NCI-H187 (cell line): ENCODE measurements at places on chromosomes 12 and 14.

DNA sequence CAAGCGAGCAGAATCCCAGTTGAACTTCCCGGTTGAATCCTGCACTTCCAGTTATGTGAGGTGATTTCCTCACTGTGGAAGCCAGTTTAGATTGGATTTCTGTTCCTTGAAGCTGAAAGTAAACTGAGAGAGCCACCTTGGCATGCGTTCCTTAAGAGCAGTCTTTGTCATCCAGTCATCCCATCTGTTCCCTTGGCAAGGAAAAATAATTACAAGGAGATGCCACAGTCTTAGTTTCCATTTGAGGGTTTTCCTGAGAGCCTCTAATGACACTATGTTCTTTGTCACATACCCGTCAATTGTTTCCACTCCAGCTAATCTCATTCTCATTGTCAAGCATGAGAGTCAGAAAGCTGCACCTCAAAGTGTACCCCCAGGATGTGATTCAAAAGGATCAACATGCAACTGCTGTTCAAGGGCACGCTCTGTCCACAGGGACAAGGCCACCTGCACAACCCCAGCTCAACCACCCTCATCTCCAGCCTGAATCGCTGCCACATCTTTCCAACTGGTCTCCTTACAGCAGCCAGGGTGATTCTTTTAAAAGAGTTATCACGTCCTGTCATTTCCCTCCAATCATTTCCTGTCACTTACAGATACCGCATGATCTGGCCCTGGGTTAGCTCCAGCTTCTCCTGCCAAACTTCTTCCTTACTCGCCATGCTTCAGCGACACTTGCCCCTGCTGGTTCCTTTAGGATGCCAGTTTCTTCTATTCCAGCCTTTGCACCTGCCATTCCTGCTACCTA, 18.0 kb upstream of the TCP11L2 start:
- DNase-seq, result no peak

GRCh38 chr14:102907303-102907844, 15.1 kb upstream of the AMN start:
- no peak for DNase-seq

GRCh38 chr12:6437586-6437985, 7.2 kb upstream of the CD27 start:
- DNase-seq, result no peak

GRCh38 chr12:55116152-55116551, 10.1 kb upstream of the OR9K2 start:
- DNase-seq, result no peak

GRCh38 chr14:104093366-104094055, 8.0 kb downstream of the ASPG start:
- no peak for DNase-seq

DNA sequence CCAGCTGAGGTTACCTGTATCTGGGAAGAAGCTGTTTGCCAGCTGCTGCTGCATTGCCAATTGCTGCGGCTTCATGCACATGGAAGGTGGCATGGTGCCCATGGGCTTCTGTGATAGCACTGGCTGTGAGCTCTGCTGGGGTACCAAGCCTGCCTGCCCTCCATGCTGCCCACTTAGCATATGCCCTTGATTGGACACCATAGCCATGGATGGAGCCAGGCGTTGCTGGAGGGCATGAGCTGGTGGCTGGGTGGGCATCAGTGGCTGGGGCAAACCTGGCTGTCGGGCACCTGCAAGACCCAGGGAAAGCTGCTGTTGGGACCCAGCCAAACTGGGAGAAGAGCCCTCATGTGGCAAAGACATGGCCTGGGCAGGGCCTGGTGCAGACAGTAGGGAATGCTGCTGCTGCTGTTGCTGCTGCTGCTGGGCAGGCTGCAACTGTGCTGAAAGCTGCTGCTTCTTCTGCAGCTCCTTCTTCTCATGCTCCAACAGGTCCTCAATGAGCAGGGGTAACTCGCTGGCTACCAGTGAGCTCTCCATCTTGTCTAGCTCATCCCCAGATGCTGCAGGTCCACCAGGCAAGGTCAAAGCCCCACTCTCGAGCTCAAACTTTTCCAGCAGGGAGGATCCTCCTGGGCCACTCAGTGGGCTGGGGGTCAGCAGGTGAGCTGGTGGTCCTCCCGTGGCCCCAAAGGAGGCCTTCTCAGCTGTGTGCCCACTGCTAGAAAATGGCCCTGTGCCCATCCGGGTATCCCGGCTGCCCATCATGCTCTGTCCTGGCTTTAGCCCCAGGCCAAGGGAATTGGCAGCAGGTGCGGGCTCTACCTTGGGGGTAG, 18.8 kb upstream of the PRKAG1 start:
- DNase-seq, result no peak

GRCh38 chr14:65297744-65298143, 114.8 kb upstream of the FUT8 start:
- DNase-seq, result no peak

DNA sequence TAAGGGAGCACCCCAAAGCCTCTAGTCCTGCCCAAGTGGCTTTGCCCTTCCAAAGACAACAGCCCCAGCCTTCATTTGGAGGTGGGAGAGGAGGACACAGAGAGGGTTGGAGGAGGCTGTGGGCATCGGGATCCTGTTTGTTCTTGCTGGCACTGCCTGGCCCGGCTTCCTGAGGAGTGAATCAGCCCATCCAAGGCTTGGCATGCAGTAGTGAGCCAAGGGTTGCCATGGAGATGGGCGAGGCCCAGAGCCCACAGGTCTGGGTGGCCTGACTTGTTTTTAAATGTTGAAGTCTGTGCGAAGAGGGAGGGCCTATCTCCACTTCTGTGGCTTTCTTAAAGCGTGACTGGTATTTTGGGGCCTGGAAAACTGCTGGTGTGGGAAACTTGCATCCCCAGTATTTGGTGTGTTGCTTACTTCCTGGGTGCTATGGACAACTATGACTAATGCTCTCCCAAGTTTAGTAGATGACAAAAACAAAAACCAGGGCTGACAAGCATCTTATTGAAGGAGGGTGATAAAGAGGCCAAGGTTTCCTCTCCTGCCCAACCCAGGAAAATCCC, 15.8 kb downstream of the CD9 start:
- DNase-seq, result no peak

- DNase-seq, result no peak
Observed at GRCh38 chr14:92400579-92401444, 77.8 kb downstream of the SLC24A4 start.

DNA sequence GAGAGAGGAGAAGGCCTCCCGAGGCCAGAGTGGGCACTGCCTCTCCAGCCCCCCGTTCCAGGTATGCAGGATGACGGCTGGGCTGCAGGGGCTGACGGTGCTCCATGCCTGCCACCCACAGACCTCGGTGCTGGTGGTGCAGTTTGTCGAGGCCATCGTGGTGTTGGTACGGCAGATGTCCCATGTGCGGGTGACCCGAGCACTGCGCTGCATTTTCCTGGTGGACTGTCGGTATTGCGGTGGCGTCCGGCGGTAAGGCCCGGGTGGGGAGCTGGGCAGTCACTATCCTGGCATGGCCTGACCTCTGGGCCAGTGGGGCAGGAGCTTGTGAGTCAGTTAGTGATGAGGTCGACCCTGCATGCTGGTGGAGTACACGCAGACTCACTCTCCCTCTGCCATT, 47.4 kb downstream of the TPCN1 start:
- no peak for DNase-seq

- no peak for DNase-seq
Observed at GRCh38 chr12:42162965-42163364, 18.3 kb upstream of the GXYLT1 start.

GRCh38 chr14:96053248-96053599, 14.1 kb downstream of the C14orf132 start:
- DNase-seq, result no peak

DNA sequence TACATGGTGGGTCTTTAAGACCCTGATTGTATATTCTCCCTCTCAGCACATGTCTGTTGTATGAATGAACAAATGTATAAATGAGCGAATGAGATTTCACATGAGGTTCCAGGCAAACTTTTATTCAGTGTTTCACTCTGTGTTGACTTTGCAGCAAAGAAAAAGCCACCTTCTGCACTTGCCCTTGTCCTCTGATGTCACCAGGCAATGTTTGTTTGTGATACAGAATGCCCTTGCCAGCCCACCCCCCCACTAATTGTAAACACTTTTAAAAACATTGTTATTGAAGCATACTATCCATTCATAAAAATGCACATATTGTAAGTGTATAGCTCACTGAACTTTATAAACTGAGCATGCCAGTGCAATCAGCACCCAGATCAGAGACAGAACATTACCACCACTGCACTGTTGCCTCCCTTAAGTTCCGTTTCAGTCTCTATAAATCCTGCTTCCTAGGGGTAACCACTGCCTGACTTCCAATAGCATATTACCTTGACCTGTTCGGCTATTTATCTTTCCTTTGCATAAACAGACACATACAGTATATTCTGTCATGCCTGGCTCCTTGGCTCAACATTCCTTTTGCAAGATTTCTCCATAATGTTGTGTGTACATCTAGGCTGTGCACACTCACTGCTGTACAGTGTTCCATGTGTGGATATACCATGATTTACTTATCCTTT, 11.3 kb upstream of the LTA4H start:
- DNase-seq, result no peak

GRCh38 chr12:56751712-56752598, at the start of gene PRIM1:
Gene PRIM1 (minus strand): TSS chr12:56752323. CDS start chr12:56752298, 25 bp downstream.
- peak; percentile 95 for DNase-seq

GRCh38 chr12:106333756-106334155, 23.8 kb upstream of the POLR3B start:
- DNase-seq, result no peak
